Stimulated activated CD4-positive, alpha-beta T cell treated with anti-CD3 and anti-CD28 coated beads, Interleukin-12 subunit alpha, Interleukin-12 subunit beta, amount 100 ng/mL, for 48 hours (primary cell): ENCODE measurements at places on chromosomes 11 and 22.

GRCh38 chr11:429391-429790 lies 12.4 kb downstream of the ANO9 start:
- DNase-seq: no peak

- DNase-seq: no peak
Measured at GRCh38 chr11:90284171-90284570, 61.3 kb upstream of the CHORDC1 start.

DNA sequence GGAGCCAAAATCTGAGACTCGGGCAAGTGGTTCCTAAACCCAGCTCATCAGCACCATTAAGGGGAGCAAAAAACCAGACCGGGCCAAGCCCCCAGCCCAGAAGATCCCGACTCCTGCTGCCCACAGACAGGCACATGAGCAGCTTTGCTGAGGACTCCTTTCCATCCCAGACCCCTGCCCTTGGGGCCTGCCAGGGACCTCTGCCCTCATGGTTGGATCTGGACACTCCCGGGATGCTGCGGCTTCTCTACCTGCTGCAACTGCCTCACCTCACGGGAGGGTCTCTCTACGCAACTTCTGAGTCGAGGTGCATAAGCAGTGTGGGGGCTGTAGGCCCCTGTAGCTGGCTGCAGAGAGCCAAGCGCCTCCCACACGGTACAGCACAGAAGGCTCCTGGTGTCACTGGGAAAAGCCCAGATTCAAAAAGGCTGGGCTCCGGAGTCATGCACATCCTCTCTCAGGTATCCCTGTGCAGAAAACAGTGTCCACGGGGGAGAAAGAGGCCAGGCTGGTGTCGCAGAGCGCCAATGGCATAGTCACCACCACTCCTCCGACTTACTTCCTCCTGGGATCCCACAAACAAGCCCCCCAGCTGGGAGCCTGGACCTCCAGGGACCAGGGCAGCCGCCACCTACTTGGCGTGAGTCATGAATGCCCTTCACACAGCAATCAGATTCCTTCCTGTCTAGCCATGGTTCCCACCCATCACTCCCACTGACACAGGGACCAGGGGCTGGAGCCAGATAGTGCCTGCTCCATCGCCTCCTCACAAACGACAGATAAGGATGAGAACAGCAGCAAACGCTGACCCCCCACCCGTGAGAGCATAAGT lies 122.1 kb downstream of the BCR start:
- no peak for DNase-seq

- no peak for DNase-seq
Measured at GRCh38 chr11:68615657-68616056, 68.7 kb upstream of the GAL start.

DNA sequence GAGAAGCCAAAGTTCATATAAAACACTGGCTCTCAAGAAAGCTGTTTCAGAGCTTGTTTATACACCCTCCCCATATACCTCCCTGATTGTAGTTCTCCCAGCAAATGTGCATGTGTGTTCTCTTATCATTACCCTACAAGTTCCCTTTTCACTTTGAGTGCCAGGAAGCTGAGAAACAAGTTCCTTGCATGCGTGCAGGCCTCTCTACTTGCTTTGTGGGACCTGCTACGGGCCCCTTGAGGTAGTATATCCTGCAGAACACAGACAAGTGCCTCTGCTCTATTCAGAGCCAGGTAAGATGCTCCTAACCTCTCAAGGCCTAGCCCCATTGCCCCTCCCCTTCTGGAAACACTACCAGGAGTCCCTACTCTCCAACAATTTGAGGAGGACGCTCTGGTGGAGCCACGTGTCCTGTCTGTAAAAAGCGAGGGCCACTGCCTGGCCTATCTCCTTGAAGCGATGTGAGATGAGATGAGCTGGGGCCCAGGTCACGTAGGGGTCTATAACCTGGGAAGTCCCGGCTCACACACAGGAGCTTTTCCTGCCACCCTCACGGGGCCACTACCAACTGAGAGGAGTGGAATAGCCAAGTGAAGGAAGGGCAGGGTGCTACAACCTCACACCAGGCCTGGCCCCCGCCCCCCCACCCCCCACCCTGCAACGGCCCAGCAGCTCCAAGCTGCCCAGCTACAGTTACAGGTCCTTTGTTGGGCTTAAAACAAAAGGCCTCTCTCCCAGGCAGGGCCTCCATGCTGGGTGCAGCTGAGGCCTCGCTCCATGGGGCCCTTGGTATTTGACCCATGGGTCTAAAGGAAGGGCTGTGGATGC lies 2.6 kb upstream of the ATP5MGL start:
- DNase-seq: no peak

GRCh38 chr11:61118004-61118403 lies 15.7 kb downstream of the CD5 start:
- DNase-seq: no peak

DNA sequence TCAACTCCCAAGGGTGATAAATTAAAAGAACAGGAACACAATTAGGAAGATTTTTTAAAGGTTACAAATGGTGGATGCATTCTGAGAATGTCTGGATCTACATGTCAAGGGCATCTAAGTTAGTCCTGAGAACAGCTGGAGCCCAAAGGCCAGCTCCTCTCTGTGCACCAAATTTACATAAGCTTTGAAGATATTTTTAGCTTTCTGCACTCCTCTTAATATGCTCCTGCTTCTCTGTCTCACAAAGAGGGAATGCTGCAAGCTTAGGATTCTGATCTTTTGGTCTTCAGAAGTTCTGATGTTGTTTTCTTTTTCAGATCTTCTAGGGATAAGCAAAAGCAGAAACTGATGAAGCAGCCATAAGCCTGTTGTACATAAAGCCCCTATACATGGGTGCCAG lies 309.8 kb upstream of the NCAM1 start:
- no peak for DNase-seq

GRCh38 chr11:58134151-58134550 lies 8.8 kb upstream of the OR9I1 start:
- DNase-seq: no peak

DNA sequence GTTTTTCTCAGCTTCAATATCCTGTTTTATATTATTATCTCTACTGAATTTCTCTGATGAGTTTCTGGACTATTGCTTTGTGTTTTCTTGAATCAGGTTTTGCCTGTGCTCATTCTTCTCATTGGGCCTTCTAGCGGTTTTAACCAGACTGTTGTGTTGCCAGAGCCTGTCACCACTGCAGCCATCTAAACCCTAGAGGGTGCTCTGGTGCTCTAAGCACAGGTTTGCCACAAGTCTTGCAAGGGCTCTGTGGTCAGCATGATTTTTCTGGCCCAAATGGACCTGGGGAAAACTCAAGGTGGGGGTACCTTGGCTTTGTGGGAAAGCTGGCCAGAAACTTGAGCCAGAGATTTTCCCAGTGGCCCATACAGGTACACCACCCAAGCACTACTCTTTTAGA lies 52.4 kb upstream of the TYR start:
- no peak for DNase-seq

- no peak for DNase-seq
Measured at GRCh38 chr11:16099343-16099900, 256.9 kb downstream of the SOX6 start.

GRCh38 chr22:17964643-17965042 lies 59.7 kb downstream of the MICAL3 start:
- DNase-seq: no peak

DNA sequence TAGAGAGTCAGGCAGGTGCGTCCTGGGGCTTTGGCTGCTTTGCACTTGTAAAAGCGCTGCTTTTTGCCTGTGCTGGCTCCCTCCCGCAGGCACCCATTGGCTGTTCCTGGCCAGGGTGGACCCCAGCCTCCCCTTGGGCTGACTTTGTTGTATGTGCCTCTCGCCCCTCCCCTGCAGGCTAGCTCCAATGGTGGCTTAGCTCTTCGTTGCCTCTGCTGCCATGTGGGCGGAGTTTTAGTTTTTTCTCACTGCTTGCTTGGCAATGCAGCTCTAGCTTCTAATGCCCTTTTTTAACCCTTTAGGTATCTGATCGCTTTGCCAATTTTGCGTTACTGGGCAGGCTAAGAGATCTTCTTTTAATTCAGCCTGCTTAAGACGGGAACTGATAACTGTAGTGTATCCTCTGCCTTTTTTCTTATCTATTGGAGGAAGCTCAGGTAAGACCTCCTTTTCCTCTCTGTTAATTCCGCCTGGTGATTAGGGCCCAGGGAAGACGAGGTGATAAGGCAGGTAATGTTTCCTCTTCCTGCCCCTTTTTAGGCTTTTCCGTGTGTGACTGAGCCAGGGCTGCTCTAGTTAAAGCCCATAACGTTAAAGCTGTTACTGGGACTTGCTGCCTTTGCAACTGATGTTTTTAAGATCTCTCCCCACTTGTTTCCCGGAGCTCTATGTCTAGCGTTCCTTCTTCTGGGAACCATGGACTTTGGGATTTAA lies 11.7 kb upstream of the GLYATL1 start:
- no peak for DNase-seq

- no peak for DNase-seq
Measured at GRCh38 chr11:15119352-15119751, 4.6 kb downstream of the INSC start.

GRCh38 chr22:32531931-32532819 lies 57.6 kb downstream of the FBXO7 start:
- DNase-seq: no peak

GRCh38 chr11:7523416-7524210 lies 9.8 kb downstream of the PPFIBP2 start:
- no peak for DNase-seq

DNA sequence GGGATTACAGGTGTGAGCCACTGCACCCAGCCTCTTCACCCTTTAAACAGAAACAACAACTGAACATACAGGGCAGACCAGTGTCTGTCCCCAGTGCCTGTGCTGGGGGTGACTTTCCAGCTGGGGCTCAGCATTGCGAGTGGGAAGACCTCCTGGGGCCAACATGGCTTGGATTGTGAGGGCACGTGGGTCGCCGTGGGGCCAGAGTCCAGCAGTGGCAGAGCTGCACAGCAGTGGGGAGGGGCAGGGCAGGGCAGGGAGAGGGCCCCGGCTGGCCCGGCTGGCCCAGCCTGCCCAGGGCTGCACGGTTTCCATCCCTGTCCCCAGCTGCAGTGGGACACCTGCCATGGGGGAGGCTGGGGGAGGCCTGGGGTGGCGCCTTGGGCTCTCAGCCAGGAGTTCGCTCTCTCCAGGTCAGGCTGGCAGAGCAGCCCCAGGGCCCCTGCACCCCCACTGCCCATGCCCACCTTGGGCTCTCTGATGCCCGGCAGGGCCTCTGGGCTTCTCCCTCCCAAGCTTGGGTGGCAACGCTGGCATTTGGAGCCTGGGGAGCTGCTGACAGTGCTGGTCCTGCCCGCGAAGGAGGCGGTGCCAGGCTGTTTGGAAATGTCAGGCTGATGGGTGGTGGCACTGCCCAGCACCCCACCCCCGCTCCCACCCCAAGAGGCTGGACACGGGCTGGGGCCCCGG lies 30.5 kb upstream of the CCDC188 start:
- DNase-seq: no peak

GRCh38 chr11:61718621-61719302 lies 33.7 kb upstream of the MYRF start:
- no peak for DNase-seq

GRCh38 chr11:41413843-41414242 lies 45.6 kb downstream of the LRRC4C start:
- DNase-seq: no peak

DNA sequence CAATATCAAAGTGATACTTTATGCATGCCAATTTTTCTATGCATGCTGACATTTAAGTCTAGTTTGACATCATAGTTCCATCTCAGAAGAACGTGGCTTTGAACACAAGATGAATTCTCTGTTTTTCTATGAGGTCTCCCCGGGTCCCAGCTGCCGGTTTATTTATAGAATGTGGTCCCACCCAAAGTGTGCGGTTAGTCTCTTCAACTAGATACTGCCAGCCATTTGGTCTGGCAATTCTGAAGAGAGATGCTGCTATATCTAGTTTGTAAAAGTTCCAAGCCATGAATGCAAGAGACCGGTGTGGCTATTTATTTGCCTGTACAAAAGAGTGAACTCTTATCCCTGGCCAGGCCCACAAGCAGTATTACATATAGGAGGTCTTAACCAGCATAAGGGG lies 9.2 kb downstream of the OR5A2 start:
- DNase-seq: no peak

GRCh38 chr11:63978551-63979239 lies 4.3 kb downstream of the COX8A start:
- DNase-seq: no peak

DNA sequence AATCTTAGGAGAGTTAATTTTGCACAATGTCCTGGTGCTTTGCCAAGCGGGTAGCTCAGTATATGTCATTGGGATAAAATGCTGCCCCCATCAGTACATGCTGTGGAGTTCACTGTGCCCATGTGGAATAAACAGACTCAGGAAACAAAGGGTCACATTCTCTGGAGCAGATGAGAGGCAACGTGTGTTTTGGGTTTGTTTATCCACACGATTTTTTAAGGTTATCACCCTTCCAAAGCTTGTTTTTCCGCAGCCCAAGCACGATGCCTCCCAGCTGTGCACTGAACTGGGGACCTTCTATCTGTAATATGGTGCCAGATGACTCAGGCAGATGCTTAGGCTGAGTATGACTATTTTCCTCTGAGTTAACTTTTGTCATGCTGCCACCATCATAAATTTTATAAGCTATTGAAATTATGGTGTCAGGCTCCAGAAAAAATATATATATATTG lies 6.5 kb downstream of the OR4D6 start:
- DNase-seq: no peak

DNA sequence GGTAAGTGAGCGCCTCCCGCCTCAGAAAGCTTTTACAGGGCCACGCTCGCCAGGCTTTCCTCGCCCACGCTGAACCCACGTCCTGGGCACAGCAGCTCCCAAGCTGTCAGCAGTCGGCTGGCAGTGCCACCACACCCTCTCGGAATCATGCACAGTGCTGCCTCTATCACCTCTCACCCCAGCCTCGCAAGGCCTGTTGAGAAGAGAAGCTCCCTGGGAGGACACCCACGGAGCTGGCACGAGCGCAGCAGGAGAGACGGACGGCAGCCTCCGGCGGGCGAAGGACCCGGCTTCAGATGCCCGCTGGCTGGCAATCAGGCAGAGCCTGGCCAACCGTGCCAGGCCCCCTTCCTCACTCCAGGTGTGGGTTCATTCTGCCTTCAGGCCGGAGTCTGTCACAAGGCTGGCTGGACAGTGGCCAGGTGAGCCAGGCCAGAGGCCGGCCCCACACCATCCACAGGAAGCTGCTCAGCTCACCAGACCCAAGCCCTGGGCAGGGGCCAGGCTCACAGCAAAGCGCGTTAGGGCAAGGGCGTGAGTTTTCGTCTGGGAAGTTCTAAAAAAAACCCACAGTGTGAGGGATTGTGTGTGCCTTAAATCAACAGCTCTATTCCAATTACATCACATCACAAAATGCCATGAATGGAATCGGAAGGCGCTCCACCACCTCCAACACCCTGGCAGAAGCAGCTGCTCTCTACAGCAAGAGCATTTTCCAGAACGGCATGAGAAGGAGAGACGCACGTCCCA lies 33.2 kb downstream of the TOLLIP start:
- no peak for DNase-seq

GRCh38 chr11:131880316-131880715 lies 509.9 kb downstream of the NTM start:
- no peak for DNase-seq

DNA sequence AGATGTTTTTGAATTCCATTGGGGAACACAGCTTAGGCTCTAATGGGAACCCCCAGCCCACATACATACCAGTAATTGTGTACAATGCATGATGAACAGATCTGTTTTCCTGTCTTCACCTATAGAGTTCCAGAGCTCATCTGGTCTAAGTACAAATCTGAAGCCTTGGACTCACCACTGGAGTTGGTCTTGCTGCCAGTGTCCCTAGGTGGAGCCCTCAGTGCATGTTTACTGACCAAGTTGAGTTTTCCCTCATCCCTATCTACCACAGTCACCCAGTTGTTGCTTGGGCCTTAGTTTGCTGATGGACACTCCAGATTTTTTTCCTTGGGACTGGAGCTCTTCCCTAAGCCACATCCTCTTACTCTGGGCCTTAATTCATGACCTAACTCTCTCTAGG lies 159.2 kb upstream of the DDI1 start:
- DNase-seq: no peak

GRCh38 chr22:19814428-19814827 lies 40.2 kb downstream of the GNB1L start:
- DNase-seq: no peak
